ENCODE measurements at places on chromosomes 4 and X.

GRCh38 chr4:108772402-108772801 lies 9.5 kb upstream of the ETNPPL start:
- DNase-seq: no peak

GRCh38 chr4:1578251-1578773 lies 105.8 kb downstream of the FAM53A start:
- DNase-seq: no peak

DNA sequence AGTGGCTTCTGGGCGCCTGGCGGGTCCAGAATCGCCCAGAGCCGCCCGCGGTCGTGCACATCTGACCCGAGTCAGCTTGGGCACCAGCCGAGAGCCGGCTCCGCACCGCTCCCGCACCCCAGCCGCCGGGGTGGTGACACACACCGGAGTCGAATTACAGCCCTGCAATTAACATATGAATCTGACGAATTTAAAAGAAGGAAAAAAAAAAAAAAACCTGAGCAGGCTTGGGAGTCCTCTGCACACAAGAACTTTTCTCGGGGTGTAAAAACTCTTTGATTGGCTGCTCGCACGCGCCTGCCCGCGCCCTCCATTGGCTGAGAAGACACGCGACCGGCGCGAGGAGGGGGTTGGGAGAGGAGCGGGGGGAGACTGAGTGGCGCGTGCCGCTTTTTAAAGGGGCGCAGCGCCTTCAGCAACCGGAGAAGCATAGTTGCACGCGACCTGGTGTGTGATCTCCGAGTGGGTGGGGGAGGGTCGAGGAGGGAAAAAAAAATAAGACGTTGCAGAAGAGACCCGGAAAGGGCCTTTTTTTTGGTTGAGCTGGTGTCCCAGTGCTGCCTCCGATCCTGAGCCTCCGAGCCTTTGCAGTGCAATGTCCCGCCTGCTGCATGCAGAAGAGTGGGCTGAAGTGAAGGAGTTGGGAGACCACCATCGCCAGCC lies at the start of gene ATOH1:
Gene ATOH1, plus strand, starts transcription at position 422 of the 663 bp plus-strand sequence. Its CDS starts 174 bp downstream, at position 596.
- DNase-seq: no peak

DNA sequence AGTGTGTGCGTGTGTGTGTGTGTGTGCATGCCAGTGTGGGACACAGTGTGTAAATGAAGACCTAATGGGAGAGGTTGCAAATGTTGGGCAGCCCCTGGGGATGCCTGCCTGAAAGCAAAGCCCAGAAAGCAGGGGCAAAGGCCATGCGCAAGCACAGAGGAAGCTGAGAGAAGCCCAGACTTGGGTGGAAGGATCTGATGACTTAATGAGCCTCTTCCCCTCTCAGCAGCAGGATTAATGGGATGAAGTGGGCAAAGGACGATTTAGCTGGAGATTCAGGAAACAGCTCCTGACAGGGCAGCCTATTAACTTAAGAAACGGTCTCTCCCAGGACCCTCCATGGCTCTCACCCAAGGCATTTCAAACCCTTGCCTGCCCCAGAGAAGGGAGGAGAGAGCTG lies 107.3 kb downstream of the EFNB1 start:
- DNase-seq: no peak

DNA sequence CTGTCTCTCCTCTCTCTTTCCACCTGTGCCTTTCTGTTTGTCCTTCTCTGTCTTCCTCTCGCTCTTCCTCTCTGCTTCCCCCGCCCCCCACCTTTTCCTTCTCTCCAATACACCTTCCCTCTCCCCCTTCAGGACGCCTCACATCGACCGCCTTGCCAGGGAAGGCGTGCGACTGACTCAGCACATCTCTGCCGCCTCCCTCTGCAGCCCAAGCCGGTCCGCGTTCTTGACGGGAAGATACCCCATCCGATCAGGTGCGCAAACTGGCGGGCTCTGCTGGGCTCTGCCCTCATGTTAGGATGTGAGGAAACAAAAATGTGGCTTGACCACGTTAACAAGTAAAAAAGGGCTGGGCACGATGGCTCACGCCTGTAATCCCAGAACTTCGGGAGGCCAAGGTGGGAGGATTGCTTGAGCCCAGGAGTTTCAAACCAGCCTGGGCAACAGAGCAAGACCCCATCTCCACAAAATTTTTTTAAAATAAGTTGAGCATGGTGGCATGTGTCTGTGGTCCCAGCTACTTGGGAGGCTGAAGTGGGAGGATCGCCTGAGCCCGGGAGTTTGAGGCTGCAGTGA lies 35.2 kb downstream of the ARSF start:
- no peak for DNase-seq

- DNase-seq: no peak
Observed at GRCh38 chr4:149555799-149556198, 259.8 kb downstream of the IQCM start.

GRCh38 chr4:23932901-23933308 lies 43.1 kb upstream of the PPARGC1A start:
- DNase-seq: peak; percentile 27

- DNase-seq: no peak
Observed at GRCh38 chr4:155495572-155496293, 119.0 kb upstream of the MAP9 start.

- no peak for DNase-seq
Observed at GRCh38 chr4:163611182-163611581, 116.7 kb downstream of the TMA16 start.

DNA sequence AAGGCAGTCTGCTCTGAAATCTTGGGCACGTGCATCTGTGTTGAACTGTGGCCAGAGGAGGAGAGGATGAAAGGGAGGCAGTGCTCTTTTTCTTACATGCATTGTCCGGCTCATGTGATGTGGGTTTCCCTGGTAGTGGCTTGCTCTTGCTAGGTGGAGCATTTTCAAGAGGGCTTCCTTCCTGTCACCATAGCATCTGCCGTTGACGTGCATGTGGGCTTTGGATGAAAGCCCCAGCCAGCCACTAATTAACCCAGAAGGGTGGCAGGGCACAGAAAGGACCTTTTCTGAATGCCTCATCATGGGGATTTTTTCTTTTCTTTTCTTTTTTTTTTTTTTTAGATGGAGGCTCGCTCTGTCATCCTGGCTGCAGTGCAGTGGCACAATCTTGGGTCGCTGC lies 121.3 kb downstream of the GPR143 start:
- no peak for DNase-seq

GRCh38 chr4:133776961-133777360 lies 424.6 kb downstream of the PABPC4L start:
- DNase-seq: no peak

GRCh38 chr4:158255727-158256324 lies 45.5 kb downstream of the TMEM144 start:
- DNase-seq: peak; percentile 30

GRCh38 chr4:159047478-159048165 lies 55.3 kb upstream of the RAPGEF2 start:
- peak; percentile 24 for DNase-seq

GRCh38 chr4:88809576-88810219 lies 112.1 kb upstream of the NAP1L5 start:
- no peak for DNase-seq

- no peak for DNase-seq
Observed at GRCh38 chrX:81286075-81286474, 84.2 kb downstream of the SH3BGRL start.

DNA sequence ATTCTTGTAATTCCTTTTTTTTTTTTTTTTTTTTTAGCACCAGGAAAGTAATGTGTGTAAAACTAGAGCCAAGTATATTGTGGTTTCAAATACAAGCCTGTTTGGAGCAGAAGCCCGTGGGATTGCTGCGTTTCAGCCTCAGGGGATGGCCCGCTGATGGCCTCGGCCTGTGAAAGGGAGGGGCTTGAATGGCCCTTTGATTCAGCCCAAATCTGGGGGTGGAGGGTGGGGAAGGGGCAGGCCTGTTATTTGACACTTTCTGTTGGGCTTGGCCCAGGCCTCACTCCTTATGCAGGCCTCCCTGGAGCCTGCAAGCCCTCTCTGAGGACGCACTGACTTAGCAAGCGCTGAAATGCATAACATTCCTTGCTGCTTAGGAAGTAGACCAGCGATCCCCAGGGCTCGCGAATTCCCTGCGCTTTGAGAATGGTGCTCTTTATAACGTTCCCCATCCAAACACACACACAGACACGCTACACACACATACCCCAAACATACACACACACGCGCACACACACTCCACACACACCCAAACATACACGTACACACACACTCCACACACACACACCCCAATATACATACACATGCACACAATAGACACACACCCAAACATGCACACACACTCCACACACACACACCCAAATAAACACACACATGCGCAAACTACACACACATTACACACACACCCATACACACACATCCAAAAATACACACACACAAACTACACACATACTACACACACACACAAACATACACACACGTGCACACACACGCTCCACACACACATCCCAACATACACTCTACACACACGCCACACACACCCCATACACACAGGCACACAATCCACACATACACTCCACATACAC lies 29.6 kb downstream of the TLR10 start:
- peak; percentile 99 for DNase-seq

DNA sequence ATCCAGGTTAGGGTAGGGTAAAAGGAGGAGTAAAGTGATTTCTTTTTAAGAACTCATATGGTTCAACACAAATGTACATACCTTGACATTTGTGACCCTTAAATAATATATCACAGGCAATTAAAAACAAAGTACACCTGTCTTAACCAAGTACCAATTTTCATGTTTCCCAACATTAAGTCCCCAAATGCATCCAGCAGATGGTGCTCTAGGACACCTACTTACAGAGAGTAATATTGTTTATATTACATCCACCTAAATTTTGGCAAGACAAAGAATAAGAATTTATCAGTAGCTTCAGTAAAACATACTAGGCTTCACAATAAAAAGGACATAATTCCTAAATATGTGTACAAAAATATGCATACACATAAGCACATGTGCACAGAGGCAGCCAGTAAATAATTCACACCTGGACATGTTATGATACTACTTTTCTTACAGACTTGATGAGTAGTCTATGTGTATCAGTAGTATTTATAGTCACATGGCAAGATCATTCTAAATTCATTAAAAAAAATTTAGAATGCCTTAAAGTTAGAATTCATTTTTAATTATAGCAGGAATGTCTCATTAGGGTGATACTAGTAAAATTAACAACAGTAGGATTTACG lies 219.7 kb downstream of the DCLK2 start:
- DNase-seq: peak; percentile 59

GRCh38 chrX:29640106-29640505 lies 575.3 kb upstream of the MAGEB2 start:
- no peak for DNase-seq

DNA sequence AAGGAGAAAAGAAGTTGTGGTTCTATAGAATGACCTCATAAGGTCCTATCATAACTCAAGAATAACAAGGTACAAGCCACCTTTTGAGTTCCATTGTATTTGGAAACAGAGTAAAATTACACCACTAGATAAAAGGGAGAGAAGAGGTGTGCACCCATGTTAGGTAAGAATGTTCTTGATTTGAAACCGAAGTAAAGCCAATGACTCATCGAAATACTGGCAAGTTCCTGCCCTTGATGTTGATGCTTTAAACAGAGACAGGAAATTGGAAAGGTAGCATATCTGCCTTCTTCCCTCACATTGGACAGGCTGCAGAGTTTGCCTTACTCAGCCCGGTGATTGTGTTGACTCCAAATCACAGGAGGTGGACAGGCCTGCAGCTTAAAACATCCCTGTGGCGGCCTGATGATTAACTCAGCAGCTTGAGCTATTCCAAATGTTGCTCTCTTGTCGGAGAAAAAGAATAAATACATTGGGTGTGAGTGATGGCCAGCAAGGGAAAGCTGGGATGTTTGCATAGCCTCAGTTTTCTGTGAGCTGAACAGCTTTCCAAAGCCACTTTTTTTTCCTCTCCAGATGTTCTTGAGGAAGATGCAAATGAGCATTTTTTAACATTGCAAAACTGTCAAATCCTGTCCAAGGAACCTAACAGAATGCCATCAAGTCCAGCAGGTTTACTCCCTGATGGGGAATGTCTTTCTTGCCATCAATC lies 321.1 kb downstream of the NKX6-1 start:
- no peak for DNase-seq

- no peak for DNase-seq
Observed at GRCh38 chr4:64715741-64716140, 306.5 kb upstream of the TECRL start.

- DNase-seq: peak; percentile 20
Observed at GRCh38 chrX:106698693-106699092, 27.8 kb upstream of the RNF128 start.

DNA sequence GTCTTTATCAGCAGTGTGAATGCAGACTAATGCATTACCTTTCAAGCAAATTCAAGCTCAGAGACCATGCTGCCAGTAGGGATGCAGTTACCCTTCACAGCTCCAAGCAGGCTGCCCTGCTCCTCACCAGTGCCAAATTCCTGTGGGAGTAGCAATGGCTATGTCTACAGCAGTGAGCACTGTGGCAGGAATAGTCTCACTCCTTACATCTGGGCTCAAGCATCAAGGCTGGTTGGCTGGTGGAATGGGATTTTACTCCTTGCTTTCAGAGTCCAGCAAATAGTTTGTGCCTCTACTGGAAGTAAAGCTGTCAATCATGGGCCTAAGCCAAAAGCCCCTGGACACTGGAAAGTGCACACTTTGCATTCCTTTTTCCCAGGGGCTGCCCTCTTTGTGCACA lies 1030.8 kb downstream of the SH3BGRL start:
- no peak for DNase-seq

GRCh38 chr4:8045909-8046308 lies 106.2 kb upstream of the AFAP1 start:
- no peak for DNase-seq

DNA sequence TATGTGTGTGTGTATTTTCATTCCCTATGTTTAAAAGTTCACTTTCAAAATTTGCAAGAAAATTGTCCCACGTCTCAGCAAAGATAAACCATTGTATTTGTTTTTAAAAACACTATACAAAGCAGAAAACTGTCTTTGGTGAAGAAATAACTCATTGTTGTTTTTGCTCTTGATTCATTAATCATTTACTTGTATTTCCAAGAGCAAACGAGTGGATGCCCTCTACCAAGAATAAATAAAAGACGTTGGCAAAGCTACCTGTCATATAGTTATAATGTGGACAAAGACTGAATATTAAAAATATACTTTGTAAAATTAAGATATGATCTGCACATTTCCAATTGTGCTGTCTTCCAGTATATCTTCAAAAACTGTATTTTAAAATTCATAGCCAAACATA lies 210.9 kb upstream of the NDST3 start:
- DNase-seq: no peak

DNA sequence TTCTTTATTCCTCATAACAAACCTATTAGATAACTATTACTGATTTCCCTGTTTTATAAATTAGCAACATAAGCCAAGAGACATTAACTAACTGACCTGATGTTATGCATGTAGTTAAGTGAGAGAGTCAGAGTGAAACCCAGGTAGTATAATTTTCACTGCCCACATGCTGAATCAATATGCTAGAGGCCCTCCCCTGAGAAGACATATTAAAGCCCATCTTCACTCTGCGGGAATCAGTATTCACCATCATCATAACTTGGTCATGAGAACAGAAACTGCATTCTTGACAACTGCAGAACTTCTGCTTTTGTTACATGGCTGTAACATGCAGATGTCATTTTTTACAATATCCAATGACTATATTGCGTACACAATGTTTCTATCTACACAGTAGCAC lies 1324.3 kb downstream of the ARAP2 start:
- DNase-seq: no peak

- no peak for DNase-seq
Observed at GRCh38 chr4:4789462-4789861, 70.0 kb upstream of the MSX1 start.

- no peak for DNase-seq
Observed at GRCh38 chr4:152278172-152278504, 257.8 kb downstream of the FBXW7 start.

All from fibroblast of skin of right quadriceps (primary cell).